ENCODE measurements at places on chromosomes 12 and 14.

GRCh38 chr12:22083167-22083566 lies 37.1 kb downstream of the CMAS start:
- DNase-seq: no peak

DNA sequence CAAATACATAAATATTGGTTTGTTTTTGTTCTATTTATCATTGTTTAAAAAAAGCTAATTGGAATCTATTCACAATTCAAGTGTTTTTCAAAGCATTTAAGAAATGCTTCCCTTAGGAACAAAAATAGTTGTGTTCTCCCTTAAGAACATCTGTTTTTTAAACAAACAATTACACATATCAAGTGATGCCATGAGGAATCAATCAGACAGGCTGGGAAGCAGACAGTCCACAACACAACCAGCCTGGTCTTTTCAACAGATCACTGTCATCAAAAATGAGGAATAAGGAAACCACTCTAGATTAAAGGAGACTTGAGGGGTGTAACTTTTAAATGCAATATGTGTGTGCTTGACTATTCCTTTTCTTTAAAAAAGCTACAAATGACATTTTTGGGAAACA lies 25.5 kb downstream of the GALC start:
- no peak for DNase-seq

DNA sequence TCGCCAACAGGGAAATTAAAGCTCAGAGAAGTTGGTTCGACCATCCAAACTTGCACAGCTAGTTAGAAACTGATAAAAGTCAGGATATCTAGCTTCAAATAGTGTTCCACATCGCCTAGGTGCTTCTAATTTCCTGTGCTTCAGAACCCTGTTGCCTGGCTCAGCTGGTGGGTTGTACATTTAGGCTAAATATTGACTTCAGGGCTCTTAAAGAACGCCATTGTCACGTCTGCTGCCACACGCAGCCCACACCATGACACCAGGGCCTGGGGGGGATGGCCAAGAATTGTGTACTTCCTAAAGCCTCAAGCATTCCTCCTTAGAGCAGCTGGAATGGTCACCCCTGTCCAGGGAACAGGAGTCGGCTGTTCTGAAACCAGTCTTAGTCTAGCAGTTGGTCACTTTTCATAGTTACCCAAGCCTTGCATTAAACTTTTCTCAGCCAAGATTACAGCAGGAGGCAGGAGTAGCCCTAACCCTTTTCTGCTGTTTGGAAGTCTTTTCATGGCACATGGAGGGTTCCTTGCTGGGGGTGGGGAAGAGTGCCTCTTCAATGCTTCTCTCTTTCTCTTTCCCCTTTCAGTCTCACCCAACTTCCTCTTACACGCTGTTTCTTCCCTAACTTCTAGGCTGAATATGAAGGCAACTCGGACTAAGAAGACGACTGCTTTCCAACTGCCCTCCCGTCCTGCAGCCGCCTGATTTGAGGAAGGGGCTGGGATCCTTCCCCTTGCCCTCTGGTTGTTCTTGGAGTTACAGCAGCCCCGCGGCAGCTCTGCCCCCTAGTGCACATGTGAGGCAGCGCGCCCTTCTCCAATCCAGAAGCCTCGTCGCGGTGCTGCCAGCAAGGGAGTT lies 17.1 kb downstream of the FOS start:
- DNase-seq: peak; percentile 16

DNA sequence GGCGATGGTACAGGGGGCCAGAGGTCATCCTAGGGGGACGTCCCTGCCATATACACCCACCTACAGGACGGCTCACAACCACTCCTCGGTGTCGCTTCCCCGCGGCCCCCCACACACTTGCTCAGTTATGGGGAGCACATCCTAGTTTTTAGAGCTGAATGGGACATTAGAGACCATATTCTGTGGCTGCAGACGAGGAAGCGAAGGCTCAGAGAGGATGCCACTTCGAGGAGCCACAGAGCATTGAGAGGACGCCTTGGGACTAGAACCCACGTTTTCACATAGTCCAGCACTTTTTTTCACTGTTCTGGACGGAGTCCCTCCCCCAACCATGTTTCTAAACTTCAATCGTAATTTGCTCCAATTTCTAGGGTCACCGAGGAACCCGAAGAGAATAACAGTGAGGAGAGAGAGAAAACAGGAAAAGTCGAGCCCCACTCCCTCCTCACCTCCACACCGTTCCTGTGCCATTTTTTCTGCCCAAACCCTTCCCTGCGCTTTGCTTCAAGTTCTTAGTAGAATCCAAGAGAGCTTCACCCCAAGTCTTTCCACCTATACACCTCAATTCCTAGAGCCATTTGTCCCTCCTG lies 641 bp upstream of the ASCL1 start:
- no peak for DNase-seq
